ENCODE measurements at places on chromosomes 13 and 19. TPM values are rescaled to one million over a fixed set of nuclear protein-coding genes. Genes with fewer than 3 reads are reported as not detected.

The ZNF583 gene
- 5.9 TPM for total RNA-seq

The CYP2A7 gene
- total RNA-seq: not detected

The F7 gene
- 0.29 TPM for total RNA-seq

The LILRA1 gene
- total RNA-seq: not detected

The YJEFN3 gene
- total RNA-seq: 7.5 TPM

All from CD8-positive, alpha-beta memory T cell (primary cell).